ENCODE measurements at places on chromosomes 5 and 9.

GRCh38 chr9:122860319-122861142 lies 32.1 kb upstream of the PDCL start:
- no peak for DNase-seq

DNA sequence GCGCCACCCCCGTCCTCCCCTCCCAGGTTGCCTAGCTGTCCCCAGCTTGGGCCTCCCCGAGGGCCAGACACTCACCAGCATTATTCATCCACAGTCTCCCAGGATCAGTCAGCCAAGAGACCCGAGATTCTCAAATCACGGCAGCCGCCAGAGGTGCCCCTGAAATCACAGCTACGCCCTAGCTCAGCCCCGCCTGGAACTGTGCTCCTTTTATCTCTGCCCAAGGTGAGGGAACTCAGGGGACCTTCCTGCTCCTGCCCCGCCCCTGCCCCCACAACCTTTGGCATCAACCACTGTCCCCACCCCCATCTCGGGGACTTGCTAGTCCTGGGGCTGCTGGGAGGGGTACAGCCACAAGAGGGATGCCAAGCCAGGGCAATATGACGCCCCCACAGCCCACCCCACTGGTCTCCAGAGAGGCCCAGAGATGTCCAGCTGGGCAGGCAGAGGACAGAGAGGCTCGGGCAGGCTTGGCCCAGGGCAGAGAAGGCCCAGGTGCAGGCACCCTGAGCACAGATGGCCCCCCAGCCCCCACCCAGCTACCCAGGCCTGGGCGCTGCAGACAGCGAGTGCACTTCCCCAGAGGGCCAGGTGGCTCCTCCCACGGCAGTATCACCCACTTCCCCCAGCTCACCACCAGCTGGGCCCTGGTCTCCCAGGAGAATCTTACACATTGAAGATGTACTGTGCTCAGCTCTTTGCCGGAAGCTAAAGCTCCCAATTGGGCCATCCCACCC lies at the start of gene FUT7:
Gene FUT7, minus strand, starts transcription at position 185 of the 737 bp plus-strand sequence. Its CDS starts 97 bp downstream, at position 88.
- DNase-seq, result no peak

DNA sequence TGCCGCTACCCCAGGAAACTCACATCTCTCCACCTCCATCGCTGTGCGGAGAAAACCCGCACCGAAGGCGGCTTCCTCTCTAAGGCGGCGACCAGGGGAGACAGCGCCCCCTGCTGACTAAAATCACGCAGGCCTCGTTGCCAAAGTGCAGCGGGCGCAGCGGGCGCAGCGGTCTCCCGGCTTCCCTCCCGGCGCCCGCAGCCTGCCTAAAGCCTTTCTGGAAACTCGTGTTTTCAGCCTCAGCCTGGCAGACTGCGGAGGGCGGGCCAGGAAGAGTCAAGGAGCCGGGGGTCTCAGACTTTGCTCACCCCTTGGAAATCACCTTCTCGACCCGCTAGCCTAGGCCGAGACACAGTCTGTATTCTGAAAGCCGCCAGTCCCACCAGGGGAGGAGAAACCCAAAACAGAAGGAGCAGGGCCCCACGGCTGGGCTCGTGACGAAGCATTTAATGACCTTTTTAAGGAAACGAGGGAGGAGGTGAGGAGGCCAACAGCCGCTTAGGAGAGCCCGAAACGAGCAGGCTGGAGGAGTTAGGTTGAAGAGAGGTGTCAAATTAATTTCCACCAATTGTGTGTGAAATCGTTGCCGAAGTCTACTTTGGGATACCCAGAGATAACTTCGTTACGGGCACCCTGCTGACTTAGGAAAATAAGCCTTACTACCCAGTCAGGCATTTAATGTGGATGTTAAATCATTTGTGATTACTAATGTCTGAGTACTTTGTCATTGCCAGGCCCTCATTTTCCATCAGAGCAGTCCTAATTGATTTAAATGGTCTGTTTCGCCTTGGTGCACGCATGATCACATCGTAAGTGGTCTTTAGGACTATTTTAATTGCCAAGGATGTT lies 7.3 kb upstream of the FOXB2 start:
- DNase-seq, result no peak

- no peak for DNase-seq
Observed at GRCh38 chr5:10173716-10174115, 76.0 kb downstream of the ATPSCKMT start.

GRCh38 chr5:82664732-82665131 lies 386.6 kb upstream of the RPS23 start:
- no peak for DNase-seq

- DNase-seq, result no peak
Observed at GRCh38 chr5:95799191-95799835, 23.2 kb downstream of the GLRX start.

DNA sequence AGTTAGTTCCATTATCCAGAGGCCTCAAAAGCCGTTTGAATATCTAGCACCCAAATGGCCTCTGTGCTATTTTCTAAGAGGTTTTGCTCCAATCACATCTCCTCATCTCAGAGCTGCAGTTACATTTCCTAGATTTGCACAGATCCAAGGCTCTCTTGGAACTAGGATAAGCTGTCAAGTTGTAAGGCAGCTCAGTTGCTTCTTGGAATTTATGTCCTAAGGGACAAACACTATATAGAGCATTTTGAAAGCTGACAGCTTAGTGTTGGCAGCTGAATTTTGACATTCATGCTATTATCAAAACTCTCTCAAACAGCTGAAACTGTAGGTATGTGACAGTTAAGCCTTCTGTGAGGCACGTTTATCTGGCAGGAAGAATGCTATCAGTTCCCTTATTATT lies 97.0 kb downstream of the MACIR start:
- DNase-seq, result no peak

DNA sequence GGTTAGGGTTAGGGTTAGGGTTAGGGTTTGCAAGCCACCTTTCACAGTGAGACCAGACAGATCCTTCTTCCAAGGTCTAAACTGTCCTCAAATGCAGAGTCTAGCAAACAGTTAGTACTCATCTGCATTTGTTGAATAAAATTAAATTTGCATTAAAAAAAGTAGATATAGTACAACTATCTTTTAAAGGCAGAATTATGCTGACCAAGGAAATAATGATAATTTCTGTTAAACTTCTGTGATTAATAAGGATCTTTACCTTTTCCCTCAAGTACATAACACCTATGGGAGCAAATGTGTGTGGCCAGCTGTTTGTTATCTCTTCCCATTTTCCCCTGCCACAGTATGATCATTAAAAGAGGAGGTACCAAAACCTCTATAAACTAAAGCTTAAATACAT lies 19.8 kb downstream of the PUM3 start:
- DNase-seq, result no peak

GRCh38 chr9:130463763-130464745 lies 19.3 kb downstream of the ASS1 start:
- no peak for DNase-seq

GRCh38 chr5:2204366-2205184 lies 321.9 kb upstream of the IRX4 start:
- no peak for DNase-seq

DNA sequence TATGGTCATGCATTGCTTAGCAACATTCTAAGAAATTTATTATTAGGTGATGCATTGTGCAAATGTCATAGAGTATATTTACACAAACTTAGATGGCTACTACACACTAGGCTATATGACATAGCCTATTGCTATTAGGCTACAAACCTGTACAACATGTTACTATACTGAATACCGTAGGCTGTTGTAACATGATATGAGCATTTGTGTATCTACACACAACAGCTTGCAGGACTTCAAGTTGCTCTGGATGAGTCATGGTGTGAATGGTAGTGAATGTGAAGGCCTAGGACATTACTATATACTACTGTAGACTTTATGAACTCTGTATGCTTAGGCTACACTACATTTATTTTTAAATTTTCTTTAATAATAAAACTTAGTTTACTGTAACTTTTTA lies 107.2 kb upstream of the MAMDC2 start:
- DNase-seq, result no peak

- DNase-seq, result no peak
Observed at GRCh38 chr5:98275980-98276379, 497.5 kb upstream of the RGMB start.

GRCh38 chr9:85523202-85523601 lies 218.6 kb downstream of the AGTPBP1 start:
- no peak for DNase-seq

DNA sequence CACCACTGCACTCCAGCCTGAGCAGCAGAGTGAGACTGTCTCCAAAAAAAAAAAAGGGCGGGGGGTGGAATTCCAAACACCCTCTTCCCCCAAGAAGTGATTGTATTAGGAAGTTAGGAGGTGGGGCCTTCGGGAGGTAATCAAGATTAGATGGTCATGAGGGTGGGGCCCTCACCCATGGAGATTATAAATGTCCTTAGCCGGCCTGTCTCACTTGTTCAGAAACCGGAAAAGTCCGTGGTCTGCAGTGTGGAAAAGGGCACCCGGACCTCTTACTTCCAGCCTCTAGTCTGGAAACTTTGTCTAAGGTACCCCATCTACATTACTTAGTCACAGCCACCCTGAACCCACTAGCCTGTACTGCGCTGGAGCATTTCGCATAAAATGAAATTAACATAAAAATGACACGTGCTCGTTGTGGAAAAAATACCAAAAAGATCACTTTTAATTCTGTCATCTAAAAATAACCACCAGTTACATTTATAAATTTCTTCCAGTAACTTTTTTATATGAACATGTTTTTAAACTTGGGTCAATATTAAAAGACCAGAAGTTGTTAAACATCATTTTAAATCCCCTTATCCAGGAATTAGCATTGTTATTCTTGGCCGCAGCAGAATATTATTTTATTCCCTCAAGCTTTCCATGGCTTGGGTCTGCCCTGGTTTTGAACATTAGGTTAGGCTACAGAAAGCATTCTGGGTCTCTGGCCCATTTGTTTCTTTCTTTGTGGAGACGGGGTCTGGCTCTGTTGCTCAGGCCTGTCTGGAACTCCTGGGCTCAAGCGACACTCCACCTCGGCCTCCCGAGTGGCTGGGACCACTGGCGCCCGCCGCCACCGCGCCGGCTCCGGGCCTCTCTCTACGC lies 1.2 kb upstream of the CKS2 start:
- DNase-seq, result no peak

GRCh38 chr9:128632066-128632465 lies 24.6 kb downstream of the DYNC2I2 start:
- DNase-seq, result no peak
